T-cell (primary cell): ENCODE measurements at places on chromosomes 3 and 15.

DNA sequence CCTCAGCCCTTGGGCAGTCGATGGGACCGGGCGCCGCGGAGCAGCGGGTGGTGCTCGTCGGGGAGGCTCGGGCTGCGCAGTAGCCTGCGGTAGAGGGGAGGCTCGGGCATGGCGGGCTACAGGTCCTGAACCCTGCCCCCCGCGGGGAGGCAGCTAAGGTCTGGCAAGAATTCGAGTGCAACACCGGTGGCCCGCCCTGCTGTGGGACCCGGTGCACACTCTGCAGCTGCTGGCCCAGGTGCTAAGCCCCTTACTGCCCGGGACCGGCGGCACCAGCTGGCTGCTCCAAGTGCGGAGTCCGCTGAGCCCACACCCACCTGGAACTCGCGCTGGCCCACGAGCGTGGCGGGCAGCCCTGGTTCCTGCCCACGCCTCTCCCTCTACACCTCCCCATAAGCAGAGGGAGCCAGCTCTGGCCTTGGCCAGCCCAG, 377.7 kb upstream of the RBMS3 start:
- no peak overlapping the region for H3K4me3 ChIP-seq
- no peaks in the 10 kb centered on the region for H3K4me1 ChIP-seq
- no peaks in the 10 kb centered on the region for H3K36me3 ChIP-seq
- no peak for DNase-seq

DNA sequence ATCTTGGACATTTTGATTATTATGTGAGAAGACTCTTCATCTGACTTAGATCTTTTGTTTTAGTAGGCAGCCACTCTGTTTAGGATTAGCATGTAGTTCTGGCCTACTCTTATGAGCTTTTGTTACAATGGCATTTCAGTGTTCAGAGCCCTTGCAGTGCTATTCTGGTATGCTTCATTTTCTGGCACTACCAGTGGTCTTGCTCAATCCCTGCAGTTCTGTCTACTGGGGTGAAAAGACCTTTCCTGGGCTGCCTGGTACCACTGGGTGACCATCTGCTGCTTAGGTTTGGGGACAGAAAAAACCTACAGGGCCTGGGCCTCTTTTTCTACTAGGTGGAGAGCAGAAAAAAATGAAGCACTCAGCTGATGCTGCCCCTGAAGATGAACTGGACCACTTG, 42.5 kb downstream of the IL16 start:
- no peak overlapping the region for H3K4me3 ChIP-seq
- no peak overlapping the region for H3K27ac ChIP-seq
- H3K4me1 ChIP-seq = no peaks in the 10 kb centered on the region

- no peak overlapping the region for H3K27ac ChIP-seq
- no peak for DNase-seq
- peaks cover 16% of the 10 kb centered on the region for H3K4me1 ChIP-seq
- H3K36me3 ChIP-seq = no peaks in the 10 kb centered on the region
Measured at GRCh38 chr3:10432931-10433330, 72.5 kb downstream of the ATP2B2 start.

GRCh38 chr15:58247855-58248842, 110.0 kb downstream of the AQP9 start:
- no peak overlapping the region for H3K4me3 ChIP-seq
- H3K4me1 ChIP-seq = peaks cover 5% of the 10 kb centered on the region
- H3K27ac ChIP-seq = no peak overlapping the region
- no peaks in the 10 kb centered on the region for H3K27me3 ChIP-seq

DNA sequence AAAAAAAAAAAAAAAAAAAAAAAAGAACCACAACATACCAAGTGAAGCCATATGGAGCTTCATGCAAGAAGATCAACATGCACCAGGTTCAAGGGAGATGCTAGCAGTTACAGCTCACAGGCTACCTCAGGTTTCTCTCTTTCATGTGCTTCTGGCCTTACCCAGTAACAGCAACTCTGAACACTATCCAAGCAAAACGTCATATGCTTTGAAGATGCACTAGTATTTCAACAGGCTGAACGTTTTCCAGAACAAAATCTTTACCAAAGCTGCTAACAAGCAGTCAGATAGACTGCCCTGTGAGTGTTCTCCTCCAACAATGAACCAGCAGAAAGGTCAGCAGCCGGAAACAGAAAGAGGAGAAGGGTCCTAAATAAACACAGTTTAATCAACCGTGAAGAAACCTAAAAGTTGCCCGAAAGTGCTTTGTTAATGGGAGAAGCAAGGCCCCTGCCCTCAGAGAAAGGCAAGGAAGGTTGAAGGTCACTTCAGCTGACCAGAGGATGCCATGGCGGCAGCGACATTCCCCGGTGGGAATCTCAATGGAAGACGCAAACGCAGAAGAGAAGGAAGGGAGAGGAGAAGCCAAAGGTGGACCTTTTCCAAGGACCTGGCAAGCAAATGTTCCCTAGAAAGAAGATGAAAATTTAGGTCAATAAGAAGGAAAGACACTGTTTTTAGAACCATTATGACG, 80.1 kb downstream of the CCNL1 start:
- no peaks in the 10 kb centered on the region for H3K4me1 ChIP-seq
- peaks cover 4% of the 10 kb centered on the region for H3K27me3 ChIP-seq
- no peak for DNase-seq
- H3K36me3 ChIP-seq = no peaks in the 10 kb centered on the region
- H3K4me3 ChIP-seq = no peak overlapping the region
